ENCODE measurements at places on chromosomes 11 and 22. TPM values are rescaled to one million over a fixed set of nuclear protein-coding genes. Genes with fewer than 3 reads are reported as not detected.

Gene RBFOX2
- total RNA-seq = 156 TPM

Gene C1QTNF5
- 0.73 TPM for total RNA-seq

Gene MEI1
- total RNA-seq = 0.37 TPM

Gene SLC2A11
- total RNA-seq = 6.3 TPM

Gene LRP4
- 5.1 TPM for total RNA-seq

Gene SMIM35
- not detected for total RNA-seq

Gene JAM3
- 61.7 TPM for total RNA-seq

Gene DNAJB7
- not detected for total RNA-seq

Measured in subcutaneous preadipocyte (primary cell).